Adipose tissue (tissue), 3 donors: ENCODE measurements at places on chromosomes 2 and 18. TPM values are rescaled to one million over a fixed set of nuclear protein-coding genes. Genes with fewer than 3 reads are reported as not detected.

FZD7 gene
- 1.6 TPM for polyA plus RNA-seq

MC2R gene
- not detected for polyA plus RNA-seq

RUFY4 gene
- polyA plus RNA-seq = 0.40 TPM

APLF gene
- 0.94 TPM for polyA plus RNA-seq

IL1F10 gene
- polyA plus RNA-seq = not detected

STK17B gene
- 18.9 TPM for polyA plus RNA-seq

DPP10 gene
- 0.18 TPM for polyA plus RNA-seq

CDH19 gene
- polyA plus RNA-seq = 0.86 TPM

POTEC gene
- not detected for polyA plus RNA-seq

EVA1A gene
- 37.3 TPM for polyA plus RNA-seq

ARHGAP15 gene
- 5.6 TPM for polyA plus RNA-seq

SP140 gene
- 0.85 TPM for polyA plus RNA-seq

ZNF385B gene
- polyA plus RNA-seq = 6.2 TPM

FNDC4 gene
- polyA plus RNA-seq = 53.5 TPM

TCF23 gene
- 0.22 TPM for polyA plus RNA-seq

SPATA3 gene
- polyA plus RNA-seq = not detected

REG3A gene
- polyA plus RNA-seq = 0.36 TPM

CFAP221 gene
- 0.67 TPM for polyA plus RNA-seq

MEP1B gene
- 0.12 TPM for polyA plus RNA-seq

TRABD2A gene
- 0.78 TPM for polyA plus RNA-seq

ODC1 gene
- polyA plus RNA-seq = 32.5 TPM

BABAM2 gene
- 23.9 TPM for polyA plus RNA-seq

ASPRV1 gene
- 1.2 TPM for polyA plus RNA-seq

GNLY gene
- polyA plus RNA-seq = 1.2 TPM

ZSCAN30 gene
- polyA plus RNA-seq = 4.1 TPM

TCF7L1 gene
- polyA plus RNA-seq = 2.4 TPM

ESPNL gene
- 0.67 TPM for polyA plus RNA-seq

BCL2 gene
- 10.1 TPM for polyA plus RNA-seq

PROM2 gene
- polyA plus RNA-seq = 2.0 TPM

CNGA3 gene
- polyA plus RNA-seq = 0.31 TPM

ACTG2 gene
- polyA plus RNA-seq = 20.4 TPM

TWIST2 gene
- 99.9 TPM for polyA plus RNA-seq

RNU2-63P gene
- polyA plus RNA-seq = not detected

ANKRD30B gene
- 0.06 TPM for polyA plus RNA-seq

ATP8B1 gene
- polyA plus RNA-seq = 18.2 TPM

PAX3 gene
- polyA plus RNA-seq = not detected

TMBIM1 gene
- polyA plus RNA-seq = 507 TPM

CD226 gene
- polyA plus RNA-seq = 0.28 TPM

CRYBA2 gene
- polyA plus RNA-seq = 12.9 TPM

SERPINB10 gene
- 0.90 TPM for polyA plus RNA-seq

DOK6 gene
- 0.79 TPM for polyA plus RNA-seq

NEU2 gene
- polyA plus RNA-seq = not detected

GAL3ST2 gene
- polyA plus RNA-seq = not detected

FBXO36 gene
- 1.6 TPM for polyA plus RNA-seq

SPC25 gene
- polyA plus RNA-seq = 1.1 TPM

MAP2 gene
- polyA plus RNA-seq = 2.3 TPM

RAB6C gene
- polyA plus RNA-seq = 0.06 TPM

EDAR gene
- 0.12 TPM for polyA plus RNA-seq

TTC27 gene
- 9.0 TPM for polyA plus RNA-seq

ZSWIM2 gene
- 0.34 TPM for polyA plus RNA-seq

CFC1 gene
- polyA plus RNA-seq = 0.80 TPM

ALPG gene
- not detected for polyA plus RNA-seq

ACADL gene
- polyA plus RNA-seq = 19.1 TPM

GATA6 gene
- 30.5 TPM for polyA plus RNA-seq

PRKAG3 gene
- not detected for polyA plus RNA-seq

ZC3H6 gene
- 5.3 TPM for polyA plus RNA-seq

TUBA3E gene
- not detected for polyA plus RNA-seq

PFN4 gene
- polyA plus RNA-seq = 0.46 TPM
